GM12878 (cell line): ENCODE measurements at places on chromosomes 3 and 15.
A peak's percentile ranks its signal among the peaks of the same experiment; 100 is the strongest.

DNA sequence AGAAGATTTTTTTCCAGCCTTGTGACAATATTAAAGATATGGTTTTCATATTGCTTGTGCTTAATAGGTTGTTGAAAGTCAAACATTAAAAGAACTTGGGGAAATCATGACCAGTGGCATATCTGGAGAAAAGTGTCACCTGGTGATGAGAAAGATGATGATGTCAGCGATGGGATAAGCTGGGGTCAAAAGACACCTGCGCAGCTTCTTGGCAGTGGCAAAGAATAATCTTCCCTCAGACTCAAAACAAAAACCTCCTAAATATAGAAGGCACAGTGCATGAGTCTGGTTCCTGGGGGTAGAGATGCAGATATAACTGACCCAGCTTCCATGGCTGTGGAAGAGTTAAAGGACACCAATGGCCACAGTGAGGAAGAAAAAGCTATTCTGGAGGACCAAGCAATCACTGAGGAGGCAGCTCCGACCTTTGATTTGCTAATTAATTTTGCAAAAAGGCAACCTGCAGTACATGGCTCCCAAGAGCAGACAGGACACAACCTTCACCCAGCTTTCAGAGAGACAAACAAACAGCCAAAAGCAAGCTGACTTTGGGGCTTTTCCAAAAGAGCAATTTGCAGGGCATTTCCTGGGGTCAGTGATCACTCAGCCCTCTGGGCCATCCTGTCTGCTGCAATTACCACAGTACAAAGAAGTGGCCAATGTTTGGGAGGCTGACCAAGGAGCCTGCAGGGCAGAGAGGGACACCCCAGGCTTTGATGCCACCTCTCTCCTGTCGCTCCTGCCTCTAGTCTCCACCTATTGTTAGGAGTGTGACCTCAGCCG lies 17.6 kb upstream of the SEMA5B start:
- DNase-seq: no peak

DNA sequence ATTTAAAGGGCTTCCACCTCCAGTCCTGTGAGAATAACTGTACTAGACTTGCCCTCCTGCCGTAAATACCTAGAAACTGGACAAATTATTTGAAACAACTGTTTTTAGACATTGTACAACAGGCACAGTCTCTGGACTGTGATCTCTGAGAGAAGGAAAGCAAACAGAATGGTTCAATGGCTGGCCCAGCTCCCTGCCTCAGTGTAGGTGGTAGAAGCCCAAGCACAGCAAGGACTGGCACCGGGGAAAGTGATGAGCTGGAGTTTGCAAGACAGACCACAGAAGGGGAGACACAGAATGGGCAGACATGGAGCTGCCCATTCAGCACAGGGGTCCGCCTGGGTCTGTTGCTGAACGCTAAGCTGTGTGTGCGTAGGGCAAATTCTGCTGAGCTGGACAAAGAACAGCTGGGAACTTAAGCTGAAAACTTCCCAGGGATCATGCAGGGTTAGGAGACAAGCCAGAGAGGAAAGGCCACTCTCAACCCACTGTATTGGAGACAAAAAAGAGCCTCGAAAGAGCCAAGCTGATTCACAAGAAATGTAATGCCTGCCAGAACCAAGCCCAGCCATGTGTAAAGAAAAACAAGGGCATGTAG lies 52.6 kb upstream of the SEC61A1 start:
- no peak for DNase-seq

DNA sequence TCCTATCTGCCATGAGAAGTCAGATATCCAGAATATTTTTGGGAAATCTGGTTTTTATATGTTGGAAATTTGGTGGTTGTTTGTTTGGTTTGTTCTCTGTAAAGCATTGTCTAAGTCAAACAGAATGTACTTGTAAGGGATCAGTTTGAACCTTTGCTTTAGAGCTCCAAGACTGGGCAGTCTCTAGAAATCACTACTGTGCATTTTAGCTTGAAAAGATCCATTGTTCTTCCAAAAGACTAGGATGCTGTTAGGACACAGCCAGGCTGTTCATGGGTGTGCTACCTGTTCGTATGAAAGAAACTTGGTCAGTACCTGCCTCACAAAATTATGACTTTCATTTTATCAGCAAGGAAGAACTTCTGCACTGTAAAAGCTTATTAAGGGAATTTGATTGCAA lies 182.6 kb downstream of the WDR72 start:
- DNase-seq: no peak

DNA sequence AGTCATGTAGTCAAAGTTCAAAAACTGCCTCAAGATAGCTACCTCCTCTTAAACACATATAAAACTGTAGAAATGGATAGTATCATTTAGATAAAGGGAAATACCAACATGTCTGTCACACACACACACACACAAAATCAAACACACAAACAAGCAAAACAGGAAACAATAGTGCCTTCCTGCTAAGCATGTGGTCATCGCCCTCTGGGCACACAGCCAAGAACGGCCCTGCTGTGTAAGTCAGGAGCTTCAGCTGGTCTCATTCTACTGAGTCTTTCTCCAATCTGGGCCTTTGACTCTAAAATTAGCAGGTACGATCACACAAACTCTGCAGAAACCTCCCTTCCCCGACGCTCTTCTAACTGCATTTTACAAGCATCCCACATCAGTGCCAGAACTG lies 272.2 kb upstream of the CHRNA7 start:
- DNase-seq: peak; percentile 9

- DNase-seq: no peak
Observed at GRCh38 chr3:23485922-23486321, 282.8 kb downstream of the UBE2E2 start.

GRCh38 chr15:73624530-73624929 lies 8.7 kb downstream of the NPTN start:
- no peak for DNase-seq

DNA sequence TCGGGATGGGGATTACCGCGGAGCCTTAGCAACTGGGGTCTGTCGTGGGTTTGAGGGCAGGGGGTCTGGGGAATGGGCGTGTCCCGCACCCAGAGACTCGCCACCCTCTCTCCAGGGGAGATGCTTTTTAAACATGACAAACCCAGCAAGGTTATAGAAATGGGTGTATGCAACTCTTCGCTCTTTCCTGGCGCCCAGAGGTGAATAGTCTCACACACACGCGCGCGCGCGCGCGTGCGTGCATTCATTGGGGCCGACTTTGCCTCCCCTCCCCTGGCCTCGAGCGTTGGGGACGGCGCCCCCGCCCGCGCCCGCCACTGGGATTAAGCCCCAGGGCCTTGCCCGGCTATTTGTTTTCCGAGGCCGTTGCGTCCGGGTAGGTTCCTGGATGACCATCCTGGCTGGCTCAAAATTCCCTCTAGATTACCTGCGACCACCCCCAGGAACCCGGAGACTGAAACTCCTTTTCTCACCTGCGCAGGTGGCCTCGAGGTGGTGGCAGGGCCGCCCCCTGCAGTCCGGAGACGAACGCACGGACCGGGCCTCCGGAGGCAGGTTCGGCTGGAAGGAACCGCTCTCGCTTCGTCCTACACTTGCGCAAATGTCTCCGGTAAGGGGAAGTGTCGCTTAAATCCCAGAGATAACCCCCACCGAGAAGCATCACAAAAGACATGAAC lies 777 bp downstream of the GPR160 start:
- no peak for DNase-seq
